HS-27A (cell line): ENCODE measurements at places on chromosomes 3 and 15.

- no peak for DNase-seq
Observed at GRCh38 chr15:94367726-94368535, 136.6 kb downstream of the MCTP2 start.

- no peak for DNase-seq
Observed at GRCh38 chr3:183924956-183925355, 40.3 kb upstream of the PARL start.

DNA sequence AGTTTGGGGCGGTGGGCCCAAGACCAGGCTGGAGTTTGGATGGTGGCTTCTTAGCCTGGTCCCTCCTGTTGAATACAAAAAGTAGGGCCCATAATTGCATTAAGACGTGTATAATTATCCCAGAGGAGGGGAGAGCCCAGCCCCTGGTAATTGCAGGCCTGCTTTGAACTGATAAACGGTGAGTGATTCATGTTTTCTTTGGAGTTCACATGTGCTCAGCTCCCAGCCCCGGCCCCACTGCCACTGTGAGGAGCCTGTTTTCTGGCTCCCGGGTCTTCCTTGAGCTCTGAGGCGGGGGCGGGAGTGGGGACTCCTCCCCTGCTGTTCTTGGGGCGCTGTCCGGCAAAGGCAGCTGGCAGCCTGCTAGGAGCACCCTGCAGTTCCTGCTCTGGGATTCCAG is 3.1 kb downstream of the PLXNA1 start:
- DNase-seq = no peak

GRCh38 chr15:92949604-92950249 is 49.6 kb downstream of the CHD2 start:
- DNase-seq = no peak

- DNase-seq = no peak
Observed at GRCh38 chr15:58392611-58393161, 39.1 kb upstream of the LIPC start.

- no peak for DNase-seq
Observed at GRCh38 chr3:5006755-5007202, 27.5 kb downstream of the BHLHE40 start.

DNA sequence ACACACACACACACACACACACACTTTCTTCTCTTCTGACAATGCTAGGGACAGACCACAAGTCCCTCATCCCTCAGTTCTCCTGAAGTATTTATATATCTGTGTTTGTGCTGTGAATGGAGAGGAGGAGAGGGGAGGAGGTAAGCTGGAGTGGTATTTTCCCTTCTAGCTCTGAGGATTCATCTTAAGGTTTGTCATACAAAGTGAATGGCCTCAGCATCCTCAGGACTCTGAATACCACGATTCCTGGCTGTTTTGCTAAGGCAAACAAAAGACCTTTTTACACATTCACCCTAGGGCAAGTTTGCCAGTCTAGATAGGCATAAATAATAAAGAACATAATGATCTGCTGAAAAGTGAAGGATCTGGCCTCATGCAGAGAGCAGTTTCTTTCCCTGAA is 65.7 kb upstream of the CHMP2B start:
- no peak for DNase-seq

GRCh38 chr3:14199641-14200040 is 21.0 kb downstream of the LSM3 start:
- no peak for DNase-seq

GRCh38 chr15:74291101-74292071 is 55.3 kb downstream of the CCDC33 start:
- DNase-seq = peak; percentile 80

DNA sequence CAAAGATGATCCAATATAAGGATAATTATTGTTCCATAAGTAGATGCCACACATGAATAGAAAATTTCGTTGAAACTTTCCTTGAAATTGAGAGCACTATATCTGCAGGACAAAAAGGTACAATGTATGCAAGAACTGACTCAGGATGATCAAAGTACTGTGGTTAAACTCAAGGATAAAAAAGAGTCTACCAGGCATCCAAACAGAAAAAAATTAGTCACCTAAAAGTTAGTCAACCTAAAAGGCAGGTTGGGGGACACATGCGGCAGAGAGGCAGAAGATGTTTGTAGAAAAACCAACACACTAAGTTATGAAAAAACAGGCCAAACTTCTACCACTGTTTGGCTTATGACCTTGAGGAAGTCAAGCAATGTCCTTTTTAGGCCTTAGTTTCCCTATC is 68.7 kb downstream of the GSK3B start:
- no peak for DNase-seq

DNA sequence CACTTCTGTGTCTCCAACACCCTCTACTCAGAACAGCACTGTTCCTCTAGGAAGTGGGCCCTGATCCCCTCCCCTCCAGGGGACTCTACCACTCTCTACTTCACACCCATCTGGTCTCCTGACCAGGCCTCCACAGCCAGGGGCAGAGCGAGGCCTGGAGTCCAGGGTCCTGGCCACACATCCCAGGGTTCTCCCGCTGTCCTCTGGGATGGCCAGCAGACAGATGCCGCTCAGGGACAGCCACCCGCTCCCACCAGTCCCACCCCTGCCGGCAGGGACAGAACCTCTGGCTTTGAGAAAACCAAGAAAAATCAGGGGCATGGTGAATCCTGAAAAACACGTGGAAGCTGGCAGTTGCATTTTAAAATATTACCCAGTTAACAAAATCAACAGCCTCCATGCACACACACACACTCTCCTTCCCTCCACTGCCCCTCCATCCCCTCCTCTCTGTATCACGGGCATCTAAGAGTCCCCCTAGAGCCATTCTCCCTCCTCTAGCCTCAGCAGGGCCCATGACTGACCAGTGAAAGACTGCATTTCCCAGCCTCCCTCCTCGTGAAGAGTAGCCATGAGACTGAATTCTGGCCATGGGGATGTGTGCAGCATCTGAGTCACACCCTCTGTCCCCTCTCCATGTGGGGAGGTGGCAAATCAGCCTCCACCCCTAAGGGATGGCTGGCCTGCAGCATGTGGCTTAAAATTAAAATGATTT is 32.1 kb upstream of the IQSEC1 start:
- DNase-seq = no peak

DNA sequence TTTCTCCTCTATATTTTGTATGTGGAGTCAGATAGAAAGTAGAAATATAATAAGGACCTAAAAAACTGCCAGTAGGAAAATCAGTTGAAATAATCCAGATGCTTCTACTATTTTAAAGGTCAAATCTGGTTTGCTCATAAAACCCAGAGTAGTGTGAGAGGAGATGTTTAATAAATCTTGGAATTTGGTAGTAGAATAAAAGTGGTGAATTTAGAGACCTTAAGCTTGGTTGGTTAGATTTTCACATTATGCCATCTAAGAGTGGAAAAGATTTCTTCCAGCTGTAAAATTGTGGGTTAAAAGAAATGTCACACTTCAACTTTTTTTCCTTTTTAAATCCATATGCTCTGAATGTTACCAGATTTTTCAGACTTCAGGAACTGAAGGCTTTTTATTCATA is 266.4 kb upstream of the GOLIM4 start:
- DNase-seq = no peak

DNA sequence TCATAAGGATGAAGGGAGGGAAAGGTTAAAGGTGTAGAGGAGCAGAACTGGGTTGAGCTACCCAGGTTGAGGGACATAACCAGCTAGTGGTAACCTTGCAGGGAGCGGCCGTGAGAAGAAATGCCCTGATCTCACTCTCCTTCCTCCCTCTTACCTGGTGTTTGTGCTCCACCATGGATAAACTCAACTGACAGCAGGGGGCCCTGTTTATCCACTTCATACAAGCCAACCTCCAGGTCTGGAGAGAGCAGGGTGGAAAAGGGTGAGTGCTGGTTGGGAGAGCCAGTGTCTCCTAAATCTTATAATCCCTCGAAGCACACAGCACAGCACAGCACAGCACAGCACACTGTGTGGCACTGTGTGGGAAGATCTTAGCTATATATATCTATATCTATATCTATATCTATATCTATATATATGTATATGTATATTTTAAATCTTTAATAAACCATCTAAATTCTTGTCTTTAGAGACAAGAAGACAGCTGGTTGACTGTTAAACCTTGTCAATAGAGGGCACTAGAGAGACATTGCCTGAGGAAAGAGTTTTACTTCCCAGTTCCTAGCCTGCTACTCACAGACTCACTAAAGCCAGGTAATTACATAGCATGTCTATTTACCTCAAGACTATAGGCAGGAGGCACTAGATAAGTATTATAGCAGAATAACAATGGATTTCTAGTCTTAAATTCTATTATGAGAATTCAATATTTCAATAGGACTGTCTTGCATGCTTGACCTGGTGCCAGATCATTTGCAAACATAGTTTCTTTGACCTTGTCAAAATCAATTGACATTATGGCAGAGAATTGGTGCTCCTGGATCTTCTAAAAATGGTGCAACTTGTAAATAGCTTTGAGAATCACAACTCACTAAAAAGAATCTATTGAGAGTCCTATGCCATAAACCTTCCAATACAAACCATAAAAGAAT is 21.7 kb upstream of the FMN1 start:
- no peak for DNase-seq

DNA sequence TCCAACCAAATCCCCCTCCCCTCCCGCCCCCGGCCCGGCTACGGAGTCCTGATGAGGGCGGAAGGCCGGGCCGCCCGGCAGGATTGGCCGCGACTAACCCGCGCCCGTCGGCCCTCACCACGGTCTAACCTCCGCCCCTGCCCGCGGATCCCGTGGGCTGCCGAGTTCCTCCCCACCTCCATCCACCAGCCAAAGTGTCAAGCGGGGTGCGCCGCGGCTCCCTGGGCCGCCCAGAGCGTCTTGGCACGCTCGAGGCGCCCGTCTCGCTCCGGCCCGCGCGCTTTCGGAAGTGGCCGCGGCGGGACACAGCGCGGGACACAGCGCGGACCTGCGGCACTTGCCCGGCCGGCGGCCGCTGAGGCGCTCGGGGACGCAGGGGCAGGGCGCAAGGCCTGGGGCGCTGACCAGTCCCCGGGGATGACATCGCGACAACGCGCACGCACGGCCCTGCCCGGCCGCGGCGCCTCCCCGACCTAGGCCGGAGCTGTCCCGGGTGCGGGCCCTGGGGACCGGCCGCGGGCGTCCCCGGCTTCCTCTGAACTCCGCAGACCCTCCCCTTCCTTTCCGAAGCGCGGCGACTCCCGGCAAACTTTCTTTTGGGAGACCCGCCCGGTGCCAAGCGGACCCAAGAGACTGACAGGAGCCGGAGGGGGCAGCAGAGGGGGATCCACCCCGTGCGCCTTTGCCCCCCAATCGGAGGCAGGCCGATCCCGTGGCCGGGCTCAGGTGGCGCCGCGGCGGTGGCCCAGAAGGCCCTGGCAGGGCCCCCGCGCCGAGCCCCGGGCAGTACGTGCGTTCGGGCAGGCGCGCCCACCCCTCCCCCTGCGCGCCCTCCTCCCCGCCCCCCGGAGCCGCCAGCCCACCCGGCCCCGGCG is 112.8 kb upstream of the ICE2 start:
- no peak for DNase-seq

DNA sequence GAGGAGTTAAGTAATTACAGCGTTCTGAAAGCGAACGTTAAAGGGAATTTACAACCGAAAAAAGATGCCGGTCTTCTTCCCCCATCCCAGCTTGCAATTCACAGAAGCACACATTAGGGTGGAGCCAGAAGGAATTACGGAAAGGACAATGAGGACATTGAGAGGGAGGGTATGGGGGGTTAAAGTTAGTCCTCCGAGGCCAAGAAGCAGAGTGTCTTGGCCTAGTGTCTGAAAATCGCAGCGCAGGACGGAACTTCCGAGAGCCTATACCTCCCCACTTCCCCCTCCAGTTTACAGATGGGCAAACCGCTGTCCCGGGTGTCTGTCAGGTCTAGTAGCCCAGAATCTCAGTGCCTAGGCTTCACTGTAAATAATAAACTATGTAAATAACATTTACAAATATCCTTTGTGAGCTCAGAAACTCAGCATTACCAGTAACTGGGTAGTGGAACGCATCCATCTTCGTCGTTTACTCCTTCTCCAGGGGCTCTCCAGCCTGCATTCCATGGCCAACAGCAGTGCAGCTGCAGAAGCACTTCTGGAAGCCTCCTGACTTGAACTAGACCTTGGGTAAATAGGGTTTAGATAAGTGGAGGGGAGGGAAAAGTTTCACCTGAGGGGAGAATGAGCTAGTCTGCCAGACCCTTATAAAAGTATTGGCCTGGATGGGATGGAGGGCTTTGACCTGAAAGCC is 922 bp downstream of the ADPRH start:
- DNase-seq = no peak

DNA sequence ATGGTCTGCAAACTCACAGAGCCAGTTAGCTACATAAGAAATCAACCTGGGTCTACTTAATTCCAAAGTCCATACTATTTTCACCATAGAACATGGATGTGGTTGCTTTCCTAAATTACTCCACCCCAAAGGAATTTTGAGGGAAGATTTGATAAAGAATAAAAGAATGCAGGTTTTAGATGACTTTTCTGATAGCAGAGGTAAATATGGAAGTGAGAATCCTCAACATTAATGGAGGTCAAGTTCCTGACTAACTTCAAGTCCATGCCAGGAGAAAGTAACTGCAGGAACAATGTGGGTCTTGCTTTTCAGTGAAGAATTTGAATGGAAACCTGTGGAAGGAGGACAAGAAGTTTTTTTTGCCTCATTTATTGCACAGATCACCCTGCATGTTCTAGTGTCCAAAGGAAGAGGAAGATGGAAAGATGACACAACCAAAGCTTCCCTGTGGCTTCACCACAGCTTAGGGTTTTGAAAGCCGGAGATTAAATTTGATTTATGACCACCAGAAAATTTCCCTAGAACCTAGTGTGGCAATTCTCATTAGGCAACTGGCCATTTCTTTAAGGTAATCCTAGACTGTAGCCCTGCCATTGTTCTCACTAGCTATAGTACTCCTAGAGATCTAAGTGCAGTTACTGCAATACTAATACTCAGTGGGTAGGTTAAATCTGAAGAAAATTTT is 429.7 kb downstream of the RAP2B start:
- no peak for DNase-seq

DNA sequence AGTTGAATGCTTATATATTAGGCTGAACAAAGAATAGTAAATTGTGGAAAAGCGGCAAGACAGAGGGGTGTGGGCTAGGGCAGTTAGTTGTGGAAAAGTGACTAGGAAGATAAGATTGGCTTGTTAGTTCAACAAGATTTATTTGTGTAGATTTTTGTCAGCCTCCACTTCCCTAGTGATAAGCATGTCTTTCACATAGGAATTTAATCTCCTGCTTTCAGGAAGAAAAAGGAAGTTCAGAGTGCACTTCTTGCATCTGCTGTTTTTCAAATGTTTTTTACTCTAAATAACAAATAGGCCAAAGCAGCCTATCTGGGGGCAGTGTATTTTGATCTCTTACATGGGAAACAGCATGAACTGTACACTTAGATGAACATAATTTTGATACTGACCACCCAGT is 919.9 kb downstream of the NAALADL2 start:
- DNase-seq = no peak

GRCh38 chr15:79617071-79617470 is 184.9 kb downstream of the MINAR1 start:
- DNase-seq = no peak

- DNase-seq = no peak
Observed at GRCh38 chr15:70217226-70218160, 119.8 kb upstream of the TLE3 start.

DNA sequence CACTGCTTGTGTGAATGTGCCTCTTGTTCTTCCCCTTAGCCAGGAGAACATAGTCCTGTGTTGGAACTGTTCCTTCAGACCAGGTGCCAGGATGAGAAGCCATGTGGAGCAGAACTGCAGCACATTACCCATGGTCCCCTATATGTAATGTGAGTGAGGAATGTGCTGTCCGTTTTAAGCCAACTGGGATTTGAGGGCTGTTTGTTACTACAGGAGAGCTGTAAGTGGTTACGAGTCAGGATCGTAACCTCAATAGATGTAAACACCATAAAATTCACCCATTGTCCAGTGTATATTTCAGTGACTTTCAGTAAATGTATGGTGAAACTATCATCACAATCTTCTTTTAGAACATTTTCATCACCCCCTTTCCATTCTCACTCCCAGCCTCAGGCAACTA is 10.1 kb upstream of the SCAP start:
- no peak for DNase-seq
